NCI-H1092 treated with DMSO at 0.1 percent for 48 hours (cell line): ENCODE measurements at places on chromosomes 5 and 9.

DNA sequence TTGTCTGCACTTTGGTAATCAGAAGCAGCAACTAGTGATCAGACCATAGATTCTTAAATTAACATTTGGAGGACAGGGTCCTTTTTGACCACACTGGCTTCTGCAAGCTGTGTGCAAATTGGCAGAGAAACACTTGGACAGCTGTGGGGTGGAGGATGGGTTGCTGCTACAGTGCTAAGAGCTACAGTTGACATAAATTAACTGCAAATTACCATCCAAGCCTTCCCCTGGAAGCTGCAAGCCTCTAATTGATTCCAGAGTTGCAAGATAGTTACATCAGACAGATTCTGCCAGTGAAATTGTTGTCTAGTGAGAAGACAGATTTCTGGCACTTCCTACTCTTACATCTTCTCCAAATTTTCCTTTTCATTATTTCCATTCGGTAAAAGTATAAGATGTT, 517.7 kb downstream of the DIRAS2 start:
- peak; percentile 88 for DNase-seq

DNA sequence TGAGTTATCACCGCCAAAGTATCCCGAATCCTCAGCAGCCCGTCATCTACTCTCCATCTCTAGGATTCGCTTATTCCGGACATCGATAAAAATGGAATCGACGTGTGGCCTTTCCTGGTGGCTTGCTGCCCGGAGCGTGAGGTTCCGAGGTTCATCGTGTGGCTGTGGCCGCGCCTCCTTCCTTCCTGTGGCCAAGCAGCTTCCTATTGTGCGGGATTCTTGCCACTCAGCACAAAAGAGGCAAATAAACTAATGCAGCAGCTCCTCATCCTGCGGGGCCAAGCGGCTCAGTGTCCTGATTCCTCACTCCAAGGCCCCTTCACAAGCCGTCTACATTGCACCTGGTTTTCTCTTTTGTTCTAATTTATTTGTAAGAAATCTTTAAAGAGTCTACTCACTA, 800.9 kb downstream of the CDH9 start:
- no peak for DNase-seq

- peak; percentile 1 for DNase-seq
Measured at GRCh38 chr5:133287500-133287899, 235.7 kb downstream of the HSPA4 start.

DNA sequence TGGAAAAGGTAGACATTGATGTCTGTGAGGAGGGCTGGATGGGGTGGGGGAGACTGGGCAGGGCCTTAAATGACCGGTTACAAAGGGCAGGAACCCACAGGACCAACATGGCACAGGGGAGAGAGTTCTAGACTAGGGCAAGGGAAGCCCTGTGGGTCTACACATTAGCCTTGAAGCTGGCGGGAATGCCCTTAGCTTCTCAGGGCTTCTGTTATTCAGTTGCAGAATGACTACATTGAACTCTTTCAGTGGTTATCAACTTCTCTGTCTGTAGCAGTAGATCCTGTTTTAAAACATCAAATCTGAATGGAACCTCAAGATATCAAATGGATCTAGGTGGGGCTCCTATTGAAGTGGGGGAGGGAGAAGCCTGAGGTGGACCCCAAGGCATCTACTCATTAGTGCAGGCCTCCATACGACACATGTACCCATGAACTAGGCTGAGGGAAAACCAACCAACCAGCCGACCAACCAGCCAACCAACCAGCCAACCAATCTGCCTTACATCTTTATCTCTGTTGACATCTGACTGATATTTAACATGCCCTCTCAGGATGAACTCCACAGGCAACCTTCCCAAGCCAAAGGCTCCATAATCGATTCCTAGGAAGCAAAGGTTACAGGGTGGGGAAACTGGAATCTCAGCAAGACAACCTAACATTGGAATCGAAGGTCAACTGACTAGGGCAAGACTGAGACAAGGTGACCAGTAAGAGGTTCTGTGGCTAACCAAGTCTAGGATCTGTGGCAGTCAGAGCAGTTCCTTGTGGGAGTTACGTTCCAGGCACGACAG, 48.3 kb downstream of the DAP start:
- no peak for DNase-seq

GRCh38 chr9:137156567-137157375, 13.1 kb downstream of the LRRC26 start:
- DNase-seq = no peak

- no peak for DNase-seq
Measured at GRCh38 chr9:124343533-124344290, 71.5 kb downstream of the PSMB7 start.

GRCh38 chr5:169808118-169808581, 171.1 kb downstream of the DOCK2 start:
- DNase-seq = no peak

GRCh38 chr9:108053555-108054061, 564.0 kb upstream of the KLF4 start:
- peak; percentile 75 for DNase-seq

GRCh38 chr5:38297830-38298608, 39.7 kb downstream of the EGFLAM start:
- DNase-seq = no peak

GRCh38 chr5:127754259-127754658, 51.1 kb downstream of the CCDC192 start:
- DNase-seq = no peak
